ENCODE measurements at places on chromosomes 1 and 21.

GRCh38 chr1:38657207-38657840 is 202.2 kb downstream of the RRAGC start:
- no peak for DNase-seq

GRCh38 chr1:12164210-12164609 is 2.6 kb upstream of the TNFRSF1B start:
- DNase-seq, result no peak

GRCh38 chr1:212302745-212303383 is 17.7 kb downstream of the PPP2R5A start:
- DNase-seq, result no peak

GRCh38 chr1:53562291-53562980 is 103.2 kb downstream of the DMRTB1 start:
- no peak for DNase-seq

- DNase-seq, result no peak
Measured at GRCh38 chr1:23103001-23103889, 65.4 kb downstream of the LUZP1 start.

DNA sequence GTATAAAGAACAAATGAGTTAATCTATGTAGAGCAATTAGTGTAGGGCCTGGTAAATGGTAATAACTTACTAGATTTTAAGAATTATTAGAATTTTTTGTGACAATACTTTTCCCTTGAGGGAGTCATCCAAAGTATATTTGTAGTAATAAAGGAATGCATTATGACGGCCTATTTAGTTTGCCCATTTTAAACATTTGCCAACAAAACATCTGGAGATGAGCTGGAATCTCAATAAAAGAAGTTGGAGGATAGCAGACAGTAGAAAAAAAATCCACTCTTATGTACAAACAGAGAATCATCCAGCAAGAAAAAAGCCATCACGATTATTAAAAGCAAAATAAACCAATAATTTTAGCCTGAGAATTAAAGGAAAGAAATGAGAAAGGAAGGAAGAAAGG is 567.3 kb upstream of the ADAMTS5 start:
- no peak for DNase-seq

- DNase-seq, result no peak
Measured at GRCh38 chr1:170445096-170445495, 86.9 kb upstream of the GORAB start.

DNA sequence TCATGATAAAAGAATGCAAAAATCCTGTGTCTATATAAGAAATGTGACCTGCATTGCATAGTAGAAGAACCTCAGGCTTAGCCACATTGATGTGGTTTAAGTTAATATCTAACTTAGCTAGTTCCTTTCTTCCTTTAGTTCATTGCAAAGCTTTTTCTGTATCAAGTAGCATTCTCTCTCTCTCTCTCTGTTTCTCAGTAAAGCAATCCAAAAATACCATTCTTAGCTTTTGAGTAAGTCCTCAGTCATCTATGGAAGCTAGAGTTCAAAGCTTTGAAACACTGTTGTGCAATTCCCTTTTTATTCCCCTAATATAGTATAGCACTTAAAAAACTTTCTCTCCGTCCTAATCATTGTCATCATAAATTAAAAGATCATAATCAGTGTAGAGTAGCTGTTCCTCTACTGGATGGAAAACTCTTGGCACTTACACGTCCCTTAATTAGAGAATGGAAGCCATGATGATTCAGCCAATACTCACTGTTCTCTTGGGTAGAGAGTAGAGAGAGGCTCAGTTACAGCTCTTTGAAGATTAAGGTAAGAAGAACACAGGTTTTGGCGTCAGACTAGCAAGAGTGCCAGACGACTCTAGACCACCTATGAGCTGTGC is 350.3 kb upstream of the LYPLAL1 start:
- no peak for DNase-seq

- DNase-seq, result no peak
Measured at GRCh38 chr1:228358764-228359612, 47.6 kb downstream of the TRIM11 start.

DNA sequence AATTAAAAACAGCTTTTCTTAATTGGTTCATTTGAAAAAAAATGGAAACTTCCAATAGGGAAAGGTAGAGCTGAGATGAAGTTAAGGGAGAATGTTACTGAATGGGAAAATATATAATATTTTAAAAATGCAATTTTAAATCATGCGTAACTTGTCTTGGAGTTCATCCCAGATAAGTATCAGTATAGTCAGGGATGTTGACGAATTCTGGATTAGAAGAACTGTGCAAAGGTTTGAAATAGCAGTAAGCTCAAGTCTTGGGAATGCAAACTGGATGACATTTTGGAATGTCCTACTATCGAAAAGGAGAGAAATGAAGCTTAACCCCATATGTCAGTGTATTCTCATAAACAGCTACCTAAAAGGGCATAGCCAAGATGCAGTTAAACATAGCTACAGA is 4.0 kb upstream of the ST6GALNAC3 start:
- DNase-seq, result no peak

GRCh38 chr1:230747127-230747730 is at the start of gene CAPN9:
Gene CAPN9, plus strand, starts transcription at chr1:230747388. Its CDS starts 109 bp downstream, at chr1:230747497.
- DNase-seq, result no peak

DNA sequence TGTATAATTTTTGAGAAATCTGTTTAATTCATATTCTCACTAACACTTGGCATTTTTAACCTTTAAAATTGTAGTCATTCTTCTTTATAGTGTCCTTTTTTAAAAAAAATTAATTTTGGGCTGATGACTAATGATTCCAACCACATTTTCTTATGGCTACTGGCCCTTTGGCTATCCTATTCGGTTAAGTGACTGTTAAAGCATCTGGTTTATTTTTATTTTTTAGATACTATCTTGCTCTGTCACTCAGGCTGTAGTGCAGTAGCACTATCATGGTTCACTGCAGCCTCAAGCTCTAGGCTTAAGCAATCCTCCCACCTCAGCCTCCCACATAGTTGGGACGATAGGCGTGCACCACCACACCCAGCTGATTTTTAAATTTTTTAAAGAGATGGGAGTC is 723.2 kb upstream of the CXADR start:
- DNase-seq, result no peak

- DNase-seq, result no peak
Measured at GRCh38 chr1:208595236-208595635, 351.1 kb upstream of the PLXNA2 start.

DNA sequence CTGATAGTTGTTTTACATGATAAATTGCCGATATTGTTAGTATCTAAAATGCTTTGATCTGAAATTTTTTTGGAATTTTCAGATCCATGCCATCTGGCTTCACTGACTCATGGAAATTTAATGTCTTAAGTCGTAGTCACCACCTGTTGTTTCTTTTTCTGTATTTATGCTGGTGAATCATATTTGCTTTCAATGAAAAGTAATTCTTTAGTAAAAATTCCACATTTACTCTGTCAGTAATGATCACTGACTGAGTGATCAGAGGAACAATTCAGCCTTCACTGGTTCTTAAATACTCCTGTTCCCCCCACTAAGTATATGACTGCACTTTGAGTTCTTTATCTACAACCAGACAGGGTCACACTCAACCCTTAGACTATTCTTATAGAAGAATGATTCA is 185.6 kb upstream of the NRIP1 start:
- no peak for DNase-seq

- no peak for DNase-seq
Measured at GRCh38 chr21:21688889-21689288, 690.7 kb downstream of the NCAM2 start.

DNA sequence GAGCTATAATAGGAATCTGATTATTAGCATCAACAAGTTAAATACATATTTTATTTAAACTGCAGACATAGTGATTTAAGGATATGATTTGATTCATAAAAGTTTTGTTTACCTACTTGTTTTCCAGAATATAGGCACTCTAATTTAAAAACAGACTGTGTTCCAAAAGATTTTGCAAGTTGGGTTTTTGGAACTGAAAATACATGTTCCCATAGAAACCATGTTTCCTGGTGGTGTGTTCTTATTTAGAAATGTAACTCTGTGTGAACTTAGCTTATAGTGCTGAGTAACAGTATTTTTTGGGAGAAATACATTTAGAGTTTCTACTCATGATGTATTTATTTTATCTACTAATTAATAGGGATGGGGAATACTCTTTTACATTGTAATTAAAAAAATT is 21.8 kb downstream of the USP25 start:
- no peak for DNase-seq

GRCh38 chr21:34974162-34974981 is 74.7 kb downstream of the RUNX1 start:
- no peak for DNase-seq

DNA sequence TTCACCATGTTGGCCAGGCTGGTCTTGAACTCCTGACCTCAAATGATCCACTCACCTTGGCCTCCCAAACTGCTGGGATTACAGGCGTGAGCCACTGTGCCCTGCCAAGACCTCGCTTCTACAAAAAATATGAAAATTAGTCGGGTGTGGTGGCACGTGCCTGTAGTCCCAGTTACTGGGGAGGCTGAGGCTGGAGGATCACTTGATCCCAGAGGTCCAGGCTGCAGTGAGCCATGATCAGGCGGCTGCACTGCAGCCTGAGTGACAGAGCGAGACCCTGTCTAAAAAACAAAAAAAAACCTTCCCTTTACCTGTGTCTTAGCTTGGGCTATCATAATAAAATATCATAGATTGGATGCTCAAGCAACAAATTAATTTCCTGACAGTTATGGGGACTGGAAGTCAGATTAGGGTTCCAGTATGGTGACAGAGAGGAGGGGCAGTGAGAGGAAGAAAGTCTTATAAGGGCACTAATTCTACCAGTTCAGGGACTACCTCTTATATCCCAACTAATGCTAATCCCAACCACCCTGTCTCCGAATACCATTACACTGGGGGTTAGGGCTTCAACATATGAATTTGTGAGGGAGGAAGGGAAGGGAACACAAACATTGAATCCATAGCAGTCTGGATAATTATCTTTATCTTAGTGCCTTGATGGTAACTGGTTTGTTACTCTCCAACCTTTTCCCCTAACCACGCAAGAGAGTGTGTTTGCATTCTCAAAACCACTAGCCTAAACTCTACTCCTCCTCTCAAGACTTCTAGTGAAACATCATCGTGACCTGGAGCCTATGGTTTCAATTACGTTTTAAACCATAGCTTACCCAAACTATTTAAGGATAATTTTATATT is 1.0 kb upstream of the NAXE start:
- DNase-seq, result no peak

- DNase-seq, result no peak
Measured at GRCh38 chr1:107840725-107841124, 124.3 kb downstream of the VAV3 start.

DNA sequence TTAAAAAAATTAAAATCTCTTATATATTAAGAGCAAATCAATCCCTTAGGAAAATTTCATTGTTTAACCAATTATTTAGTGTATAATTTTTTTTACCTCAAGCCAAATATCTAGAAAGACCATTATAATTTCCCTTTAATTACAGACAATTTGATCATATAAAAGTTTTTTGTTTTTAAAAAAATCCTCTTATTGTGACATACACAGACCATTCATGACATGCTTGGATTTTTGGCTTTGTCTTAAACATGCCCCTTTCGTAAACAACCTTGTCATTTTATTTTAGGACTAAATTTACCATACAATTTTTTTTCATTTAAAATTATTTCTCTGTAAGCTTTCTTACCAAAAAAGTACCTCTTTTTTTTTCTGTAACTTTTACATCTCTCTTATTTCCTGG is 14.2 kb upstream of the CYP4B1 start:
- no peak for DNase-seq

- no peak for DNase-seq
Measured at GRCh38 chr1:228228601-228229074, 20.8 kb downstream of the OBSCN start.

- no peak for DNase-seq
Measured at GRCh38 chr1:198756470-198756869, 117.6 kb downstream of the PTPRC start.

- peak; percentile 60 for DNase-seq
Measured at GRCh38 chr1:109490029-109490933, 3.6 kb upstream of the CYB561D1 start.

DNA sequence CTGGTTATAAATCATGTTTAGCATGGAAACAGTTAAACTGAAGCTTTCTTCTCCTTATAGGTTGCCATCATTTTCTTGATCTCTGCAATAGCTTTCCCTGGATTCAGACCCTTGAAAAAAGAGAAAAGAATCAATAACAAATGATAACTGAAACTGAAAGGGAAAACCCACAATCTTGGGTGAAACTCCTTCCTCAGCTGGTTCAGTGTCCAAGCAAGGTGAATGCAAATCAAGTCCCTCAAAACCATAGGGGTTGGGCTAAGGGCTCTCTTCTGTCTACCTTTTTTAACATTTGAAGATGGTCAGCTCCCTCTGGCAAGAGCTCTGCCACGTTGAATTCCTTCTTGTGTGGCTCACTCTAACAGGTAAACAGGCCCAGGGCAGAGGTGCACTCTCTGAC is 7.1 kb upstream of the ATP13A2 start:
- no peak for DNase-seq

- no peak for DNase-seq
Measured at GRCh38 chr1:58082596-58082995, 463.9 kb downstream of the OMA1 start.

DNA sequence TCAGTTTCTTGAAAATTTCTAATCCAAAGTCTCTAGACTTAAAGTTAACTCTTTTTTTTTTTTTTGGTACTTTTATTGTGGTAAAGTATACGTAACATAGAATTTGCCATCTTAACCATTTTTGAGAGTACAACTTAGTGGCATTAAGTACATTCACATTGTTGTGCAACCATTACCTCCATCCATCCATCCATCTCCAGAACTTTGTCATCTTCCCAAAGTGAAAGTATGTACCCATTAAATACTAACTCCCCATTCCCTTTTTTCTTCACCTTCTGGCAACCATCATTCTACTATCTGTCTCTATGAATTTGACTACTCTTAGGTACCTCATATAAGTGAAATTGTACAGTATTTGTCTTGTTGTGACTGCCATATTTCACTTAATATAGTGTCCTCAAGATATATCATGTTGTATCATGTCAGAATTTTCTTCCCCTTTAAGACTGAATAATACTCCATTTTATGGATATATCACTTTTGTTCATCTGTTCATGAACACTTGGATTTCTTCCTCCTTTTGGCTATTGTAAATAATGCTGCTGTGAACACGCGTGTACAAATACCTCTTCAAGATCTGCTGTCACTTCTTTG is 18.4 kb downstream of the RLF start:
- DNase-seq, result no peak

DNA sequence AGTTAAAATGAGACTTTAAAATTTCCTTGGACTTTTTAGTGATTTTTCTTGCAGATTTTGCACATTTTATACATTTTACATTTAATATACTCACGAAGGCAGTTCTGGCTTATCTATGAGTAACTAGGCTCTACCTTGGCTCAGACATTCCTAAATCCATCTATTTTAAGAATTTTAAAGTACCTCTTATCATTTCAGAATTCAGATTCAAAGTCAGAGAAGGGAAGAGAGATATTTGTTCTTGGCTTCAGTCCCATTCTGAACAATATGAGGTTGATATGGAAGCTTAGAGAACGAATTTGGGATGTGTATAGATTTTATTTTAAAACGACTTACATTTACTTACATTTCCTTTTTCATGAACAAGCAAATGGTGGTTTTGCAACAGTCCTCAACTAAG is 230.2 kb downstream of the LMO4 start:
- no peak for DNase-seq

GRCh38 chr1:941588-942383 is 17.3 kb downstream of the NOC2L start:
- DNase-seq, result no peak

GRCh38 chr1:19038732-19039131 is 82.3 kb upstream of the IFFO2 start:
- DNase-seq, result no peak

- DNase-seq, result no peak
Measured at GRCh38 chr1:228337711-228338520, 68.7 kb downstream of the TRIM11 start.

GRCh38 chr1:17586172-17586964 is 46.9 kb downstream of the ARHGEF10L start:
- no peak for DNase-seq
